Anterior cingulate cortex (tissue), 58 donors: ENCODE measurements at places on chromosomes 3 and 15.
A peak's percentile ranks its signal among the peaks of the same experiment; 100 is the strongest.

DNA sequence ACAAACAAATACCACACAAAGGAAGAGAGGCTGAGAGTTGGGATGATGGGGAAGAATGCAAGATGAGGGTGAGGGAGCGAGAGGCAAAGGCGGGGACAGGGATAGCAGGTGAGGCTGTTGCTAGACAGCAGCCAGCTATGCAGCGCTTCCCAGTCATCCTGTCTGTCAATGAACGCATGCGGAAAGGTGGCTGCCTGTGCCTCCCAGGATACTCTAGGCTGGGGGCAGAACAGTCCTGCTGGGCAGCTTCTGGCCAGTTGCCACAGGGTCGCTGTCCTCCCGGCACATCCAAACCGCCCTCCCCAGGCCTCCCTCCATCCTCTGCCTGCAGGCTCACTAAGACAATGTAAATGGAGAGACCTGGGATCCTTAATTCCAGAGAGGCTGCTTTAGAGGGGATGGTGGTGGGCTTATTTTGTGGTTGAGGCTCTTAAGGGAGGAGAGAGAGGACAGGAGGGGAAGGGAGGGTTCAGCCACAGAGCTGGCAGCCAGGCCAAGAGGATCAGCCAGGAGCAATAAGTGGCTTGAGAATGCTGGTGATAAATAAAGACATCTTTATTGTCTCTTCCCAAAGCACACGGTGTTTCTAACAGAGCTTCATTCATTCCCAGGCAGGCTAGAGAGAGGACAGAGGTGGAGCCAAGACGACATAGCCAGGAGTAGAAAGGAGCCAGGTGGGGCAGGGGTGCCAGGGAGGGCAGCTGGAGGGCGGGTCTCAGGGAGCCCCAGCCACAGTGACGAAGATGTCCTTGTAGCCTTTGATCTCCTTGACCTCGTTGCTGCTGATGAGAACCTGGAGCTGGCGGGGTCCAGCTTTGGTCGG is 9.2 kb upstream of the TGM5 start:
- DNase-seq = no peak

- DNase-seq = peak; percentile 44
These were observed 473 bp downstream of the FHIT start for GRCh38 chr3:61250784-61251173.

GRCh38 chr3:72523429-72524151 is 324.7 kb downstream of the SHQ1 start:
- peak; percentile 2 for DNase-seq

DNA sequence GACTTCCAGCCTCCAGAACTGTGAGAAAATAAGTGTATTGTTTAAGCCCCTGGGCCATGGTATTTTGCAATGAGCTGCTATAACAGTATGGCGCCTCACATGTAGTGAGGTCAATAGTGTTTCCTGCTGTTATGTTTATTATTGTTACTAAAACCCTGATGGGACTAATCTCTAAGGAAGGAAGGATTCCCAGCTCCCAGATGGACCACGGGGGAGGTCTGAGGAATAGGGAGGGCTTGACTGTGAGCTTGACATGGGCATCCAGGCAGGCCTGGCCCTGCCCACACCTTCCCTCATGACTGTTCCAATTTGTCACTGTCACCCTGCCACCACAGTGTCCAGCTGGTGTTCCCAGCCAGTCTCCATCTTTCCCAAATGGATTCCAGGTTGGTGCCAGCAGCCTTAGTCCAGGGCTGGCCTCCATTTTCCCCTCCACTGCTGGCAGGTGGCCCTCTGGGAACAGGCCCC is 14.5 kb upstream of the SLC41A3 start:
- DNase-seq = no peak

- no peak for DNase-seq
These were observed 11.1 kb downstream of the SLC6A6 start for GRCh38 chr3:14413381-14414071.

GRCh38 chr15:69413822-69414700 is at the start of gene KIF23:
Gene KIF23, plus strand, starts transcription at chr15:69414349. Its CDS starts 117 bp downstream, at chr15:69414466.
- peak; percentile 76 for DNase-seq

- DNase-seq = no peak
These were observed 24.2 kb upstream of the TNK2 start for GRCh38 chr3:195932418-195933043.

GRCh38 chr3:171165983-171166382 is 139.5 kb upstream of the SLC2A2 start:
- no peak for DNase-seq

DNA sequence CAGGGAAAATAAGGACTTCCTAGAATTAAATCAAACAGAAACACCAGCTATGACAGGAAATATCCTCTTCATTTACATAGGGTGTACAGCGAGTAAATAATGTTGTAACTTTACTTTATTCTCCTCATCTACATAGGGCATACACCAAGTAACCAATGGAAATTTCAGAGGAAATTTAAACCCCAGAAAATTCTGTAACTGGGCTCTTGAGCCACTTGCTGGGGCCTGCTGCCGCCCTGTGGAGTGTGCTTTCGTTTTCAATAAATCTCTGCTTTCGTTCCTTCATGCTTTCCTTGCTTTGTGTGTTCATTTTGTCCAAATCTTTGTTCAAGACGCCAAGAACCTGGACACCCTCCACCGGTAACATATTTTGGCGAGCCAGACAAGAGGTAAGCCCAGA is 990.4 kb upstream of the CADM2 start:
- no peak for DNase-seq

DNA sequence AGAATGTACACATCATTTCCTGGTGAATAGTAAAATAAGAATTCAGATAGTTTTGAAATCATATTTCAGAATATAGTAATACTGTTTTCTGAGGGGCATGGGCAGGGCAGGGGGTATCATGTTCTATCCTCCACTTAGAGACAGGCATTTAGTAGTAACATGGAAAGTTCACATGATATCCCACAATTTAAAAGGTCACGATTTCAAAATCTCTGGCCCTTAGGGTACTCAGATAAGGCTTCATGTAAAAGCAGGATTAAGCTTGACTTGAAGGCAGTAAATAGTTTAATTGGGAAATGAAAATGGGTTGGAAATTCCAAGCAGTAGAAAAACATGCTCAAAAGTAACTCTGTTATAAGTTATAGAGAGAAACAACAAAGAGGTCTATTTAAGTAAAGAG is 353.2 kb upstream of the AGTR1 start:
- no peak for DNase-seq

DNA sequence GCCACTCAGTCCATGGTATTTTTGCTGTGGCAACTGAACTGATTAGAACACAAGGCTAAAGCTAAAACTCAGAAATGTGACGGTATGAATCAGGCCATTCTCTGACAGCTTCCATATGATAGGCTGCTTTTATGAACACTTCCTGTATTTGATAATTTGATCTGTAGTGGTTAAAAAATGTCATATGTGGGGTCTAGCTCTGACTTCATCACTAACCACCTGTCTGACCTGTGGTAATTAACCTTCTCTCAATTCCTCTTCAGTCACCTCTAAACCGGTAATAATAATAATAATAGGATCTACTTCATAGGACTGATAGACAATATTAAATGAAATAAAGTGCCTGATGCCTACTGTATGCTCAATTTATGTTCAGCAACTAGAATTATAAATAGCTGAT is 223.2 kb downstream of the MBNL1 start:
- no peak for DNase-seq

GRCh38 chr3:171654809-171655208 is 155.5 kb downstream of the PLD1 start:
- DNase-seq = peak; percentile 42

DNA sequence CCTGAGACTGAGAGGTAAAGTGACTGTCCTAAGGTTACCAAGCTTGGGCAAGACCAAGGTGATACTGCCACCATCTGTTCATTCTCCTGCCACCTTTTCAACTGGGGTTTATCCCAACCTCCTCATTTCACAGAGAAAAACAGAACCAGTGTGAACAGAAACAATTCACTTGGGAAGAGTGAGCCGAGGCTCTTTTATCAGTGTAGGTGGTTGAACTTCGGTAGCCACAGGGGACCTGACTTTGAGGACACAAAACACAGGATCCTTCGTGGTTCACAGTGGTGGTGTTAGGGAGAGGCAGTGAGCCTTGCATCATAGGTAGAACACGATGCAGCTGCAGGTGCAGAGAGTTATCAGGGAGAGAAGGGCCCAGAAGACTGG is 72.8 kb upstream of the ICE2 start:
- no peak for DNase-seq

- no peak for DNase-seq
These were observed 75.4 kb downstream of the IL1RAP start for GRCh38 chr3:190589326-190589725.

DNA sequence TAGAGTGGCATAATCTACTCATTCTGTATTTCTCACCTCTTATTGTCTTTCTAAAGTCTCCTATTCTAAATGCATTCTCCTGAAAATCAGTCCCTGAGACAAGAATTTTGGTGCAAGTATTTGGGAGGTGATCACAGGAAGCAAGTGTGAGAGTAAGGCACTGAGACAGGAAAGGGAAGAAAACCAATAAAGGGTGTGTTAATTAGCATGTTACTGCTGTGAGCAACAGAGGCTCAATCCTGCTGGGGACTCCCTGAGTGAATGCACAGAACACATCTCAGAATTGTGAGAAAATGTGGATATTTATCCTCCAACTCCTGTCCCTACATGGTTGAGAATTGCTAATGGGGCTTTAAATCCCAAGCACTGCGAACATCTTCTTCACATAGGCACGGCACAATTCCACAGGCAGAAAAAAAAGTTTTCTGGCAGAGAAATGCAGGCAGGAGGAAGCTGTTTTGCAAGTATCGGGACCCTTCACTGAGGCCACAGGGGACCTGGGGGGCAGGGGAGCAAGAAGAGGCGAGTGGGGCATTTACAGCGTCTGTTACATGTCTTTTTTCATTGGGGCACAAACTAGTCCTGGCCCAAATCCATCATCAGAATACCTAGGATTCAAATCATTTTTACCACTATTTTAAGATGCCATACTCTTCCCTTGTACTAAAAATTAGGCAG is 27.2 kb upstream of the STT3B start:
- DNase-seq = no peak
